ENCODE measurements at places on chromosomes 1 and 21.

DNA sequence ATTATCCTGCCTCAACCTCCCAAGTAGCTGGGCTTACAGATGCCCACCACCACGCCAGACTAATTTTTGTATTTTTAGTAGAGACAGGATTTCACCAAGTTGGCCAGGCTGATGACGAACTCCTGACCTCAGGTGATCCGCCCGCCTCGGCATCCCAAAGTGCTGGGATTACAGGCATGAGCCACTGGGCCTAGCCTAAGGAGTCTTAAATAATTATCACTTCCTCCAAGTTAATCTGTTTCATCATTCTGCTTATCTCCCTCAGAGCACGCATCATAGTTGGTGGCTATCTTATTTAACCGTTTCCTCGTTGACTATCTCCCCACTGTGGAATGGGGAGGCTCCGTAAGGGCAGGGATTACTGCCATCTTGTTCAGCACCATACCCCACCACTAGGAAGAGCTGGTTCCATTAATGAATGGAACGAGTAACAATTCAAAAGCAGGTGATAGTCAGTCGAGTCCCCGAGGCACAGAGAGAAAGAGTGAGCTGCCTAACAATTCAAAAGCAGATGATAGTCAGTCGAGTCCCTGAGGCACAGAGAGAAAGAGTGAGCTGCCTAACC is 52.7 kb downstream of the GLUL start:
- no peak for DNase-seq

DNA sequence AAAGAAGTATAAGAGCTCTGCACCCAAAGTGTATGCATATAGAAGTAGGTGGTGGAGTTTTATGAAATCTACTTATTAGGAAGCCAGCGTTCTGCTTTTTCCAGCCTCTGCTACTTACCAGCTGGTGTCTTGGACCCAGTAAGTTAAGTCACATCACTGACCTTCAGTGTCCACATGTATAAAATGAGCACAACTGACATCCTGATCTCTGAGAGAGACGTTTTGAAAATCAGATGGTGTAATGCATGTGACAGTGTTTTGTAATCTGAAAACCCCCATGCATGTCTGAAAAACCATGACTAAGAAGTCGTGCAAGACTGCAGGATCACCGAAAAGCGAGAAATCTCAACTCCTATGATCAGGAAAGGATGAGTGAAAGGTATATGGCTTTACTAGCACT is 2.0 kb downstream of the CR1 start:
- DNase-seq, result no peak

DNA sequence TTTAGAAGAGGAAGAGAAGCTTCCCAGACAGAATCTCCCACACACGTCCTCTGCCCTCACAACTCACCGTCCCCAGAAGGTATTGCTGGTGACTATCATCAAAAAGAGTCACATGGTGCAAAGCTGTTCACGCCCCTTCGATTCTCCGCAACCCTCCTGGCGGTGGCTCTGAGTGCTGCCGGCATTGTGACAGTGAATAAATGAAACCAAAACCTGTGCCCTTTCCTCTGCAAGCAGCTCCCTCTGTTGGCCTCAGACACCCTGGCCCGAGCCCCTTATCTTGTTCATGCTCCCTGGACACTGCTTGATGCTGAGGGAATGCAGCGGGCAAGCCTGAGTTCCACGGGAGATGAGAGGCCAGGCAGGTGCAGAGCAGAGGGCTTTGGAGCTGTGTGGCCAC is 510.3 kb downstream of the NPHP4 start:
- no peak for DNase-seq

DNA sequence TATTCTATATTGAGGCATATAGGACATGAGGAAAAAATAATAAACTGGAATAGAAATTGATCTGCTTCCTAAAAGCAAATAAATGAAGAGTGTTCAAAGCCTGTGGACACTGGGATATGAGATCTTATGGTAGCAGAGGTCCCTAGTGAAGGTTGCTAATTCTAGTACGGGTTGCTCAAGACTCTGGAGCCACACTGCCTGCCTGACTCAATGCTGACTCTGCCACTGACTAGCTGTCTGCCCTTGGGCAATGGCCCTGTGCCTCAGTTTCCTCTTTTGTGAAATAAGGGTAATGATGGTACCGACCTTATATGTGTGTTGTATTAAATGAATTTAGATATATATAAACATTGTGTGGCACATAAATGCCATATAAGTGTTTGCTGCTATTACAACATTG is 59.0 kb upstream of the C1orf53 start:
- DNase-seq, result no peak

- DNase-seq, result no peak
Observed at GRCh38 chr1:167776151-167776550, 54.4 kb downstream of the MPZL1 start.

DNA sequence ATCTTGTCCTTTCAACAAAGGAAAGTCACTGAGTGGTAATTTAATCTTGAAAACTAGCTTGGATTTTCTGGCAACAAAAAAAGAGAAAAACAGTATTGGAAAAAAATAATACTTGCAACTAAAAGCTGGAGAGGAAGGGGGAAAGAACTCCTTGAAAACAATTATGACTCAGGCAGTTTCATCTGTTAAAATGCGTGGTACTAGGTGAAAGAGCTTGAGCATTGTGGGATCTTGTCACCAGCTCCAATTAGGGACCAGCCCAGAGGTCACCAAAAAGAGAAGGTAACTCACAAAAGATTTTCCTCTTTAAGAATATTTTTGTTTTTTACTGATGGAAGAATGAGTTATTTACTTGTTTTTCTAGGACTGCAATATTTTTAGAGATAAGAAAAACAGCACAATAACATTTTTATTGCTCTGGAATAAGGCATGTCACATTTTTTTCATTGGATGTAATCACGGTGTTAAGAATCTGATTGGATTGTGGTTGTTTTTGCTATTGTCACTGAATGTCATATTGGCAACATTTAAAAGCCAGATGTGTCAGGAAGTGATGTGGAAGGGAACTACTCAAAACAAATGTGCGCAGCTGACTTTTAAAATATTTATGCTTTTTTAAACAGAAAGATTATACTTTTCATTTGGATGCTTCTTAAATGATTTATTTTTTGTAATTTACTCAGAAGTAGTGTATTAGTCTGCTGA is 78.5 kb upstream of the ADAMTS5 start:
- no peak for DNase-seq
